GM12865 (cell line): ENCODE measurements at places on chromosomes 1 and 21.

GRCh38 chr1:20586953-20587660, 1.8 kb upstream of the CDA start:
- DNase-seq: no peak

- peak; percentile 23 for DNase-seq
Measured at GRCh38 chr1:54806931-54807611, 5.9 kb upstream of the TTC22 start.

DNA sequence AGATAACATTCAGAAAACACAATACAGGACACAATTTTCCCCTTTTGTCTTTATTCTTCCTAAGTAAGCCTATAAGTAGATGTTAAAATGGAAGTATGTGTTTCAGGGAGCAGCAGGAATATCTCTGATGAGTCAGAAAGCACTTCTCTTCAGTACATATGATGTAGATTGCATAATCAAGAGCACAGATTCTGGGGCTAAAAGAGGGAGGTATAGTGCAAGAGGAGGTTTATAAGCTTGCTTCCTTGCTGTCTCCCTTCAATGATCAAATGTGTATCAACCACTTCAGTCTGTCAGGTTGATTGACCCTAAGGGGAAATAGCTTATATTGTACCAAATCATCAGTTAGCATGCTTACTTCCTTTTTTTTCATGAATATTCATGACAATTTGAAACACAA, 822.8 kb downstream of the BRINP3 start:
- no peak for DNase-seq

- peak; percentile 20 for DNase-seq
Measured at GRCh38 chr1:113657126-113657525, 102.2 kb downstream of the PHTF1 start.

- no peak for DNase-seq
Measured at GRCh38 chr1:202286622-202287097, 55.1 kb downstream of the UBE2T start.

GRCh38 chr1:62844030-62844429, 60.1 kb downstream of the ATG4C start:
- no peak for DNase-seq

- DNase-seq: no peak
Measured at GRCh38 chr1:53128401-53128800, 14.0 kb downstream of the SLC1A7 start.

- DNase-seq: no peak
Measured at GRCh38 chr1:228684607-228685006, 50.7 kb upstream of the RHOU start.

- peak; percentile 50 for DNase-seq
Measured at GRCh38 chr1:234607109-234608024, 2.6 kb downstream of the IRF2BP2 start.

- no peak for DNase-seq
Measured at GRCh38 chr1:240621249-240621648, 9.3 kb upstream of the GREM2 start.

DNA sequence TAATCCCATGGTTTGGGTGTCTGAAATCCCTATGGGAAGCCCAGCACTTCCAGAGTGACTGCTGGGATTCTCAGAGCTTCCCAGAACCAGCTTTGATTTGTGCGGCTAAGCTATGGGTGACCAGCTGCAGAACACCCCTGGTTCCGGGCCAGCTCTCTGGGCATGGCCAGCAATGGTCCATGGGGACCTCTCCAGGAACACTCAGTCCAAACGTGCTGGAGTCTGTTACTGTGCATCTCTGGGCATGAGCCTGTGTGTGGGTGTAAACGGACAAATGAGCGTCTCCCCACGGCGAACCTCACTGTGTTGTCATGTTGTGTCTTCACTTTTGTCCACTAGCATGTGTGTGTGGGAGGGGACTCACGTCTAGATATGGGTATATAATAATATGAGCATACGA, 54.4 kb downstream of the MAB21L3 start:
- DNase-seq: no peak

GRCh38 chr21:27213303-27213702, 246.4 kb upstream of the ADAMTS5 start:
- DNase-seq: no peak

DNA sequence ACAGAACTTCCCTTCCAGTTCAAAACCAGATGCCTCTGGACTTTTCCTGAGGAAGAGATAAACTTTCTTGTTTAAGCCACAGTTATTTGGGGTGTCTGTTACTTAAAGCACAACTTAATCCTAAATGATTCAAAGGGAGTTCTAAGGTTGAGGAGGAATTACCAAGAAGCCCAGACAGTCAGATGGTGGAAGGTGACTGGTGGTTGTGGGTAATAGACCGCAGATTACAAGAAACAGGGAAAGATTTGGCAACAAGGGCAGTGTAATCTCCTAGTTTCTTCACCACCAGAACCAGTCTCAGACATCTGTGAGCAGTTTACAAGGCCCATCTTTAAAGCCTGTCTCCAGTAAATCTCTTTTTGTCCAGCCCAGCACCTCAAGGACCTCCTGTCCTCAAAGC, 130.1 kb upstream of the CTTNBP2NL start:
- DNase-seq: no peak

- peak; percentile 39 for DNase-seq
Measured at GRCh38 chr1:41343790-41344699, 17.2 kb upstream of the FOXO6 start.

GRCh38 chr1:17581389-17582123, 42.1 kb downstream of the ARHGEF10L start:
- DNase-seq: peak; percentile 31

DNA sequence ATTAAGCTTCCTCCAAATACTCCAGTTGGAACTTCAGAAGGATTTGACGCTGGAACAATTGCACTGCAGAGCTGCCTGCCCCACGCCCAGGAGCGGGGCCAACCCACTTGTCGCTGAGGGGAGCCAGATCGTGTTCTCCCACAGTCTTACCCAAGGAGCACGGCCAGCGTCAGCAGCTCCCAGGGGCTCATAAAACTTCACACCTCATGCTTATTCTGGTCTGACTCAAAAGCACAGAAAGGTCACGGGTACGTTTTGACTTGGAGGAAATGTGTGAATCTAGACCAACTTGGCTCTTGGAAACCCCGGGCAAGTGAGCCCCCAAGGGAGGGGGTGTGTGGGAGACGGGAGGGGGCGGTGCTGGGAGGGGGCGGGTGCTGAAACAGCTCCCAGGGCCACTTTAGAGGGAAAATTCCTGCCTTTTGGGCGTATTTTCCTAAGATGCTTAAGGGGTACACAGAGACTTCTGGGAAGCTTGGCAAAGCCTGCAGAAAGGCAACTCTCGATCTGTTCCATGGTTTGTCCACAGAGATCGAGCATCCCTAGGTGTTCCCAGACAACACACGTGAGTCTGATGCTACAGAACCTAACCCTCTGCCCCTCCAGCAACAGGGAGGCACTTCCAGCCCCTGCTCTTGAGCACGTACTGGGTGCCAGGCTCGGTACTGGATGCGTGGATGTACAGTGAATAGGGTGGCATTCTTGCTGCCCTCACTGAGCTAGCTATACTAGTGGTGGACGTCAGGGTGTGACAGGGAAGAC, 98.9 kb downstream of the DHRS3 start:
- DNase-seq: peak; percentile 12

- DNase-seq: no peak
Measured at GRCh38 chr1:10253755-10254154, 43.4 kb downstream of the KIF1B start.

DNA sequence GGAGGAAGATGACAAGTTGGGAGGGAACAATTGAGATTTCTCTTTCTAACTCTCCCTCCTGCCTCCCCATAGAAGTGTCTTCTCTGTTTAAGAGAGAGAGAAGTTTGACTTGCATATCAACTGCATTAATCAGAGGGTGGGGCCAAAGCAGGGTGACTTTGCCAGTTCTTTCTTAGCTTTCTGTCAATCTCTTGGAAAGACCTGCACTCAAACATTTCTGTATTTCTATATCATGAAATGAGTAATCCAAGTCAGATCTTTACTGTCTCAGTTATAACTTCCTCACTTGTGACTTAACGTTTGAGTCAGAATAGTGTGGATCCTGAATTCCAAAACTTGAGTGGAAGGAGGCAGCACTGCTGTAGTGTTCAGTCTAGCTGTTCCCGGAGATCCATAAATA, 180.8 kb upstream of the KCNK2 start:
- DNase-seq: no peak

GRCh38 chr1:116553386-116554115, 17.3 kb downstream of the CD58 start:
- no peak for DNase-seq

GRCh38 chr1:46456411-46456963, 33.1 kb upstream of the DMBX1 start:
- no peak for DNase-seq

- no peak for DNase-seq
Measured at GRCh38 chr1:13588946-13589796, 5.5 kb downstream of the PDPN start.

GRCh38 chr1:83932281-83932680, 66.7 kb downstream of the TTLL7 start:
- no peak for DNase-seq
